ENCODE measurements at places on chromosomes 16 and 17.

DNA sequence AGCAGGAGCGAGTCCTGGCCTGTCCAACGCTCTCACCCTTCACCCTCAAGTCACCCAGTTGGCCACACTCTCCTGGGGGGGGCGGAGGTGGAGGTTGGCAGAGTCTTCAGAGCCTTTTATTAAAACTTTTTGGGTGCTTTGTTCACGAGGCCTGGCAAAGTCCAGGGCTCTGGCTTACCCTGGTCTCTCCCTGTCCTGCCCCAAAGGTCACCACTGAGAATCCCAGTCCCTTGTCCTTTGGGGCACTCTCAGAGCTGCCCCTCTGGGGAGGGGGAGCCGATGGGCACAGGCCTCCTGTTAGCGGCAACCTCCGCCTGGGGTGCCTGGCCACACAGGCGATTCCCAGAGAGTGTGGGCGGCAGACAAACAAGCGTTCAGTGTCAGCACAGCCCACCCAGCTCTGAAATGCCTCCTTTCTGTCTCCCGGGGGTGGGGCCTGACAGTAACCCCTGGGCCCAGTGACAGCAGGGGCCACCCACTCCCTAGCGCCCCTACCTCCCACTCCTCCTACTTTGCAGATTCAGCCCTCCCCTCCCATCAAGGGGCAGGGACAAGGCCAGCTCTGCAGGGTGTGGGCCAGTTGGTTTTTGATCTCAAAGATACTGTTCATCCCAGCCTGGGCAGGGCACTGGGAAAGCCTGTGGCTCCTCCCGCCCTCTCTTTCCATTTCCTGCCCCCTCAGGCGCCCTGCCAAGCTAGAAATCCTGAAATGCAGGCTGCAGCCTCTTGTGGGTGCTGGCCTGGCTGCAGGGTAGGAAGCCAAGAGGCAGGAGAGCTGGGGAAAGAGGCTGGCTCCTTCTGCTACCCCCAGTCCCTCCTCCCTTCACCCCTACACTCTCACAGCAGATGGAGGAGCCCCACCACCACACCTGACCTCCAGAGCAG, 36.6 kb upstream of the EMP2 start:
- no peak for DNase-seq

GRCh38 chr17:82217530-82218204, 5.0 kb upstream of the CCDC57 start:
- DNase-seq: no peak

GRCh38 chr16:53511403-53512280, 8.6 kb upstream of the AKTIP start:
- no peak for DNase-seq

DNA sequence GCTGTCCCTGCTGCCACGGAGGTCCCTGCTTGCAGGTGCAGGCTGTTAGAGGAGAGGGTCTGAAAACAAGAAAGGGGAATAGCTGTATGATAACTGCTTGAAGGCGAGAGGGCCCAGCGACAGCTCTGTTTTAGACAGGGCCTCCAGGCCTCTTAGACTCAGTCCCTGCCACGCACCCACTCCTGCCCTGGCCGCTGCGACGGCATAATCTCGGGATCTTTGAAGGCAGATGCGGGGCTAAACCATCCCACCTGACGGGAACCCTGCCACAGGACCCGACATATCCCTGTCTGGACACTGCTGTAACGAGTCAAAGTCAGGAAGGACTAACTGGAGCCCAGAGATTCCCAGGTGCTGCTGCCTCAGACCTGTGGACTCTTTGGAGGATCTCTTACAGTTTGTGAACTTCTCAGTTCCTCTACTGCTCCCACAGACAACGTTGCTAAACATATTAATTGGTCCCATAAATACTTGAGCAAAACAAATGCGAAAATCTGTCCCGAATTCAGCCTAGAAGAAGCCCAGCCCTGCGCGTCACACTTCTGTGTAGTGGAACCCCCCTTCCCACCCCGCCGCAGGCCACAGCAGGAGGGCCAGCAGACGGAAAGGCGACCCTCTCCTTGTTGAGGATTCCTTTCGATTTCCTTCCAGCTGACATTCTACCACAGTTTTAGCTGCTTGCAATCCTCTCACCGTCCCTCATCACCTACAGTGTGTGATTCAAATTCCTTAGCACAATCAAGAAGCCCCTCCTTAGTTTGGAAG, 998 bp upstream of the TMEM11 start:
- DNase-seq: no peak

GRCh38 chr17:60311936-60312335, 80.0 kb downstream of the USP32 start:
- DNase-seq: no peak

- no peak for DNase-seq
These were observed 2.6 kb downstream of the MAP2K3 start for GRCh38 chr17:21286909-21287702.

DNA sequence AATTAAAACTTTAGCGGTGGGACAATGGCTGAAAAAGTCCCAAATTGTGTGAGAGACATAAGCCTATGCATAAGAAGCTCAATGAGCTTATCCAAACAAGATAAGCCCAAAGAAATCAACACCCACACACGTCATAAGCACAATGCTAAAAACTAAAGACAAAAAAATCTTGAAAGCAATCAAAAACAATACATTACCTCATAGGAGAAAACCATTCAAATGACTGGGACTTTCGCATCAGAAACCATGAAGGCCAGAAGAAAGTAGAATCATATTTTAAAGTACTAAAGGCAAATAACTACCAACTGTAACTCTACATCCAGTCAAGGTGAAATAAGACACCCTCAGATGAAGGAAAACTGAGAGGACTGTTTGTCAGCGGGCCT, 50.2 kb downstream of the ZCCHC14 start:
- no peak for DNase-seq

DNA sequence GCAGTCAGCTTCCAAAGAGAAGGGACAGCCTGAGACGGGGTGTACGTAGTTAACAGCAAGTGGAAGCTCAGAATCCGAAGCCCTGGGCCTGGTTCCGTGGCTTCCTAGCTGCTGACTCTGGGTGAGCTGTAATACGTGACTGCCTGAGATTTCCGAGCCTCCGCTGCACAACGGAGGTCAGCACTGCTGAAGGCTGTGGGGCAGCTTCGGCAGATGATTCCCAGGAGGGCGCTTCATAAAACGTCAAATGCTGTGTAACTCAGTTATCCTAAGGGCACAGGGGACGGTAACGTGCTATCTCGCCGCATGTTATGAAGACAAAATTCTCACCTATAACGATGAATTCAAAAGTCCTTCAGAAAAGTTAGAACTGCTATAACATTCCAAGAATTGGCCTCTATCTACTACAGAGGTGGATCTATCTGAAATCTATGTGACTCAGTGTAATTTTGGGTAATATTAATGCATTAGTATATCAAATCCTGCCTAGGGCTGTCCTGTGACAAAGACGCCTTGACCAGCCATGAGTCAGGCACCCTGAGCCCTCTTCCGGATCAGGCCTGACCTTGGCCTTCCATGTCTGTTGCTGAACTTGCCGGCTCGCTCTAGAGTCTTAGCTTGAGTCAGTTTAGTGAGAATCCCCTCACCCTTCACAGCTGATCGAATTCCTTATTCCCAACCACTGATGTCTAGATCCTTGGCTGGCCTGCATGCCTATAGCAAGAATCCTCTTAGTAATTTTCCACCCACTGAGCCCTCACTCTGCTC, 43.5 kb downstream of the MARF1 start:
- DNase-seq: no peak

- DNase-seq: no peak
These were observed 43.0 kb downstream of the GAN start for GRCh38 chr16:81357711-81358260.

DNA sequence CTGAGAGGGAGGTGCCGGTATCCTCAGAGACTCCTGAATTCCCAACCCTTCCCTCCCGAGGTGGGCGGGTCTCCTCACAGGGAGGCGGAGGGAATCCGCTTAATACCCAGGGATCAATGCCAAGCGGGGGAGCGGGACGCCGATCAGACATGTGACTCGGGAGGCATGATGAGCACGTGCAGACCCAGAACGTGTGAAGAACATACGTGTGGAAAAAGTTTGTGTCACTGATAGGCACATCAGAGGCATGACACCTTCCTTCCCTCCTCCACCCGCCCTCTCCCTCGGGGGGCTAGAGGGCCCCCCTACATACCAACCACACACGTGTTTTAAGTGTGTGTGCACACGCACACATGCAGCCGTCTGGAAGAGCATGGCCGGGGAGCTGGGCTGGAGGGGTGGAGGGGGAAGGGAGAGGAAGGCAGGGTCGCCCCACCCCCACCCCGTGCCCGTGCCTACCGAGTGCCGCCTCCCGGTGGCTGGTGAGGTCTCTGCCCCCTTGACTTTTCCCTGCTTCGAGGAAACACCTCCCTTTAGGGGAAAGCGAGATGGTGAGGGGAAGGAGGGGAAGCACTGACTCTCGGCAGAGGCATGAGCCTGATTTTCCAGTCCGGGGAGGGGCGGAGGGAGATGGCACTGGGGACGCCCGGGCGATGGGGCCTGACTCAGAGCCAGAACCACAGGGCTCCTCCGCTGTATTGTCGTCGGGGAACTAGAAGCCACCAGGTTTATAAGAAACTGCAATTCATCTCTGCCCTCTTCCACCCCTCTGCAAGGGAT, 12.1 kb upstream of the TBX21 start:
- peak; percentile 42 for DNase-seq

DNA sequence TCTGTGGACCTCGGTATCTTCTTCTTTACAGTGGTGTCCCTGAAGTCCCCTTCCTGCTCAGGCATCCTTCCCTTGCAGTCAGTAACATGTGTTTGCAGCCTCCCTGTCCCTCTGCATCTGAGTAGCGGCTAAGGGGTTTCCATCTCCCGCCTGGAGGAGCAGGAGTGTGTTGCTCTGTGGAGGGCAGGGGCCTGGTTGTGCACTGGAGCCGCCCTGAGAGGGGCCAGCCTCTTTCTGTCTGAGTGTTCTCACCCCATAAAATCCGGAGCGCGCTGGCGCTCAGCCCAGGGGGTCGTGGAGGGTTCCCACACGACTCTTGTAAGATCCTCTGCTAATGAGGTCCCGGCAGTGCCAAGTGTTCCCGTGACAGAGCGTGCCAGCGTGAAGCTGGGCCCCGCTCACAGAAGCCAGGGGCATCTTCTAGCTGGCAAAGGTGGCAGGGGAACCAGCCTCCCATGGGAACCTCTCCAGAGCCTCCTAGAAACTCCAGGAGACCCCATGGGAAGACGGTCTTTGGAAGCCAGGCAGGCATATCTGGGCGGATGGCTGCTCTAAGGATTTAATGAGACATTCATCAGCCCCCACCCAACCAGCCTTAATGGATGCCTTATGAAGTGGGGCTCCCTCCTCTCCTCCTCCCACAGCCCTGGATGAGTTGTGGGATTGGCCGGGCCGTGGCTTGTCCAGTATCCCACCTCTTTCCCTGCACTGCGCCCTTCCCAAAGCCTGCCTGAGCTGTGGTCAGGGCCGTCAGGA, 91.4 kb upstream of the GSE1 start:
- DNase-seq: no peak

DNA sequence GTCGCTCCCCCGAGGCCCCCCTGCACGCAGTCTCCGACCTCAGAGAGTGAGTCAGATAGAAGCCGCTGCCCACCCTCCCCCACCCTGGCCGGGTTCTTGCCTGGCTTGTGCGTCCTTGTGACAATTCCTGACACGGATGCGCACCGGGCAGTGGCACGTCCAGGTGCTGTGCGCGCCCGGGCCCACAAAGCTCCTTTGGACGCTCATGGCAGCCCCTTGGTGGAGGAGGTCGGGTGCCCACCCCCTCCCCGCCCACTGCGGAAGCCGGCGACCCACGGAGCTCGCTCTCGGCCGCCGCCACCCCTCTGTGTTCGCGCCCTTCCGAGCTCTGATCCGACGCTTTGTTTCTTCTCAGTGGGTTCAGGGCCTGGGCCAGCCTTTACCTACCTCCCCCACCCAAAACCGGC, 662 bp upstream of the TUBB3 start:
- no peak for DNase-seq

Measured in CD4-positive, alpha-beta T cell treated with Interleukin-4 for 1 hour (primary cell).